ENCODE measurements at places on chromosomes 2 and 18.

DNA sequence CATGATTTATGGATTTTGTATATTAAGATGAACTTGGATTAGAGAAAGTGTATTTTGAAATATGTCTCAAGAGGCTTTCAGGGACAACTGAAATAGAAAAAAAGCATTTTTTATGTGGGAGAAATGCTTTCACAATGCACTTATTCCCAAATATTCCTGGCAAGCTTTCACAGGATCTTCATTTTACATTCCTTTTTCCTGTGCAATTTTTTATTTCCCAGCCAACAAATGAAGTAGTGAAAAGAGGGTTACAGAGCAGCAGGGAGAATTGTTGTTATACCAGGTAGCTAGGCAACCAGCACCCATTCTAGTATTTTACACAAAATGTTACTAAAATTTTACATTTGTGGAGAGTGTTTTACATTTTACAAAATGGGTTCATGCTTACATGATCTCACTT is 167.0 kb upstream of the RPRM start:
- DNase-seq: no peak

- DNase-seq: no peak
Measured at GRCh38 chr2:170044751-170045478, 133.0 kb upstream of the MYO3B start.

DNA sequence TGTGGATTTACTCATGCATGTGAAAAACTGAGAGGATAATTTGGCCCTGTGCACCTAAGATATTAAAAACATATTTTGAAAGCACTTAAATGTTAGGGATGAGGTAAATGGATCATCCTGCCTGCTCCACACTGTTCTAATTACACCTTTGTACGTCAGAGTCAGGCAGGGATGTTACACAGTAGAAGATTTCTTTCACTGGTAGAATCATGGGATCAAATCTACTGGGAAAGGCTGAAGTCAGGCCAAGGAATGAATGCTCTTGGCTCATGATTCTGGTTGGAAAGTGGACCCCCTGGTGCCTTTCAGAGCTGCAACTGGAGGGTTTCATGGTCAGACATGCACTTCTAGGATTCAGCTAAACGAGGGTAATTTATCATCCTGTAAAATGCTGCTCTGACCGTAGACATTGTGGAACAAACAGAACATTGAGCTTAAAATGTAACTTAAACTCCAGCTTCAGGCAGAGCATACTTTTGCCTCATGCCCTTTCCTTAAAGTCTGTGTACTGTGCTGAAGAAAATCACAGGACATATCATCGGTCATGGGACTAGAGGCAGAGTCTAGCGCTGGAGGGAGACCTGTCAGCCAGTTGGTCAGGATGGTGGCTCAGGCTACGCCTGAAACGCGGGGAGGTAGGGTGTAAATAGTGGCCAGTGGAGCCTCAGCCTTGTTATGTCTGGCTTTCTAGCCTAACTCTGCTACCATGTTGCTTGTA is 4.9 kb downstream of the KCNE4 start:
- no peak for DNase-seq

DNA sequence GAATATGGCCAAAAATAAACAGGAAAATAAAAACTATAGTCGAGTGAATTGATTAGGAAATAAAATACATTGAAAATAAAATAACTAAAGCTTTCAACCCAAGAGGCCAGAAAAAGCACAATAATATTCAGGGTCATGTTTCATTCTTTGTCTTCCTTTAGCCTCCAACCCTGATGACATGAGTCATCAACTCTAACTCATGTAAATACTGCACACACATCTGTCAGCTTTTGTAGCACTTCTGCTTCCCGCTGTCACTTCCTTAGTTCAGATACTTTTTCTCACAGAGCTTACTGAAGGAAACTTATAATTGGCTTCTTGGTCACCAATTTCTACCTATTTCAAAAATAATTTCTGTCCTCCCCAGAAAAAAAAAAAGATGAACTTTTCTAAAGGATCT is 112.8 kb downstream of the UPP2 start:
- no peak for DNase-seq

DNA sequence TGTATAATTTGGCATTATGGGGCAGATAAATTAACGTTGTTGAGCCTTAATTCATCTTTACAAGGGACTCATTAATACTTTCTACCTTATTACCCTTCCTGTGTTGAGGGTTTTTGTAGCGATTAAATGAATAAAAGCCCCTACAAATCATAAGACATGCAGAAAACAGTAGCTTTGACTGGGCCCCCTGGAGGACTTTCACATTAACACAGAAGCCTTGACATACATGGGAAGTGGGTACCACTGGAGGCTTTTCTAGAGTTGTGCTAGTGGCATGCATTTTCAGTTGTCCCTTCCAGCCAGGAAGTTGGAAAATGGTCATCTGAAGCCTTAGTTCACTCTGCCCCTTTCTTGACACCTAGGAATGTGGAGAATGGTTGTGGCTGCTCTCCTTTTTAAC is 30.2 kb downstream of the MTA3 start:
- no peak for DNase-seq

- no peak for DNase-seq
Measured at GRCh38 chr2:236208019-236208926, 40.1 kb upstream of the GBX2 start.

DNA sequence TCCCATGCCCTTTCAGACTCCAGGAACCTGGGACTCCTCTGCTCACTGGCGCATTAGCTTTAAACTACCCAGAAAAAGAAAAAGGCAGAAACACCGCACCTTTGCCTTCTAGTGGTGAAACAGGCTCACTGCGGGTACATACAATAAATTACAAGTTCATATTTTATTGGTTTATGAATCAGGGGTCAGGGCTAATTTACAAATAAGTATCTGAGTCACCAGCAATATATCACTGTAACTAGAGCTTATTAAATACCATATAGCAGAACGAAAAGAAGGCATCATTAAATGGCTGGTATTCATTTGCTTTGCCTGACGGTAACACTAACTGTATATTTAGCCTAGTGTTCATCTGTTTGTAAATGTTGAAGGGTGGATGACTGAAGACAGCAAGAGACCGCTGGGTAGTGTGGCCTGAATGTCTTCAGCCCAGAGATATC is 26.9 kb upstream of the DTNB start:
- no peak for DNase-seq

DNA sequence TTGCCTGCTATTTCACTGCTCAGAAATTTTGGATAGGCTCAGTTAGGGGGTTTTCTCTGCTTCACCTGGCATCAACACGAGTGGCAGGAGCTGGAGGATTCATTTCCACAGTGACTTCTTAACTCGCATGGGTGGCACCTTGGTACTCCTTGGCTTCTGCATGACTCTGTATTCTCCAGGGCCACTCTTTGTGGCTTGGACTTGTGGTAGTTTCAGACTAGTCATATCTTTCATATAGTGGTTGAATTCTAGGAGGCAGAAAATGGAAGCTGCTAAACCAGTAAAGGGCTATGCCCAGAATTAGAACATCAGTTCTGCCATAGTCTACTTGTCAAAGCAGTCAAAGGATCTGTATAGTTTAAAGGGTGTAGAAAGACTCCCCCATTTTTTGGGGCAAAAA is 6.8 kb downstream of the MAIP1 start:
- DNase-seq: no peak

GRCh38 chr2:27681841-27682240 is 18.2 kb downstream of the SLC4A1AP start:
- no peak for DNase-seq

GRCh38 chr2:19299032-19299431 is 59.4 kb downstream of the OSR1 start:
- DNase-seq: no peak

GRCh38 chr2:59947209-59947608 is 606.2 kb downstream of the BCL11A start:
- no peak for DNase-seq

GRCh38 chr2:25310965-25311864 is 30.5 kb downstream of the DNMT3A start:
- DNase-seq: no peak

DNA sequence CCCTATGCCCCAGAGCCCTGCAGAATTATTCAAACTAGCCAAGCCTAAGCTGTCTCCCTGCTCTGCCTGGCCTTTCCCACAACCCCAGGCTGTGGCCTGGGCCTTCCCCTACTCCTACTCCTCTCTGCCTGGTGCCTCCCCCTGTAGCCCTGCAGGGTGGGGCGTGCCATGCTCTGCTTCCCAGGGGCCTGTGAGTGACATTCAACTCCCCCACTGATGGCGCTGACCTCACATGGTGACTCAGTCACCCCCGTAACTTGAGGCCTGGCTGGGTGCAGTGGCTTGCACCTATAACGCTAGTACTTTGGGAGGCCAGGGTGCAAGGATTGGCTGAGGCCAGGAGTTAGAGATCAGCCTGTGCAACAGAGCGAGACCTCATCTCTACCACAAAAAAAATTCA is 60.6 kb downstream of the KIF1A start:
- DNase-seq: no peak

DNA sequence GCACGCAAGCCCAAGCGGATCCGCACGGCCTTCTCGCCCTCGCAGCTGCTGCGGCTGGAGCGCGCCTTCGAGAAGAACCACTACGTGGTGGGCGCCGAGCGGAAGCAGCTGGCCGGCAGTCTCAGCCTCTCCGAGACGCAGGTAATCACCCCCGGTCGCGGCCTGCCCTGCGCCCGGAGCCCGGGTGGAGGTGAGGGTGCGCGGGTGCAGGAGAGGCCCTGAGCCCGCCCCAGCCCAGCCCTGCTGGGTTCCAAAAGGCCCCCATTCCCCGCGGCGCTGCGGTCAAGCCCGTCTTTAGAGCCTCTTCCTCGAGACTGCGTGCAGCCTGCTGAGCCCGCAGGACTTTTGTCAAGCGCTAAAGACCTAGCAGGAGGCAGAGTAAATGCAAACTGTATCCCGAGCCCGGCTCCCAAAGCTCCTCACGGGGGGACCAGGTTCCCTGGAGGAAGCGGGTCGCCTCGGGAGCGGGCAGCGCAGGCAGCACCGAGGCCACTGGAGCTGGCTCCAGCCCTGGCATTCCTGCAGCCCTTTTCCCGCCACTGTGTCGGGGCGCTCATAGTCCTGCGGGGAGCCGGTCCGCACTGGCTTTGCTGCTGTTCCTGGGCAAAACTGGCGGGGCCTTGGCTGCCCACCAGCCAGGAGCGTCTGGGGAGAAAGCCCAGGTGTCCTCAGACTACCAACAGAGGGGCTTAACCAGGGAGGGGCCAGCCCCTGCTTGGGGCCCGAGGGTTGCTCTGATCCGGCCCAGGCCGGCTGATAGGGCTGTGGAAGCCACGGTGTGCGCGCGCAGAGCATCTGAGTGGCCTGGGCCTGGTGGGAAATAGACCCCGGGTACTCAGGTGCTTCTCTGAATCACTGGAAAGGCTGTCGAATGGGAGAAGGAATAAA is 7.3 kb downstream of the EMX1 start:
- no peak for DNase-seq
